AG08395 (cell line): ENCODE measurements at places on chromosomes 13 and 19.
A peak's percentile ranks its signal among the peaks of the same experiment; 100 is the strongest.

GRCh38 chr19:33950091-33950750, 153.6 kb downstream of the KCTD15 start:
- DNase-seq, result no peak

DNA sequence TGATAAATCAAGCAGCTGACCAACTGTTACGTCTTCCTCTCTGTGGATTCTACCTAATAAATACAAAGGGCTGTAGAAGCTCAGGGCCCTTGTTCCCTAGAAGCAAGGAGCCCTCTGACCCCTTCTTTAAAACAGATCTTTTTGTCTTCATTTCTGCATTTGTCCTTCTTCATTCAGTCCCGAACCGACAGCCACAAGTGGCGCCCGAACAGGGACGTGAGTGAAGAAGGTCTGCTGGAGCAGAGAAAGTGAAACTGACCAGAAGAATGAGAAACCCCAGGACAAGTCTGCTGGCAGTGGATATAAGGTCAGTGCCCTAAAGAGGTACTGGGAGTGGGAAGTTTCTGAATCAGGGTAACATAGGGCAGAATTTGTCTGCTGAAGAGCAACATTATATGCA, 13.1 kb downstream of the ZNF773 start:
- no peak for DNase-seq

DNA sequence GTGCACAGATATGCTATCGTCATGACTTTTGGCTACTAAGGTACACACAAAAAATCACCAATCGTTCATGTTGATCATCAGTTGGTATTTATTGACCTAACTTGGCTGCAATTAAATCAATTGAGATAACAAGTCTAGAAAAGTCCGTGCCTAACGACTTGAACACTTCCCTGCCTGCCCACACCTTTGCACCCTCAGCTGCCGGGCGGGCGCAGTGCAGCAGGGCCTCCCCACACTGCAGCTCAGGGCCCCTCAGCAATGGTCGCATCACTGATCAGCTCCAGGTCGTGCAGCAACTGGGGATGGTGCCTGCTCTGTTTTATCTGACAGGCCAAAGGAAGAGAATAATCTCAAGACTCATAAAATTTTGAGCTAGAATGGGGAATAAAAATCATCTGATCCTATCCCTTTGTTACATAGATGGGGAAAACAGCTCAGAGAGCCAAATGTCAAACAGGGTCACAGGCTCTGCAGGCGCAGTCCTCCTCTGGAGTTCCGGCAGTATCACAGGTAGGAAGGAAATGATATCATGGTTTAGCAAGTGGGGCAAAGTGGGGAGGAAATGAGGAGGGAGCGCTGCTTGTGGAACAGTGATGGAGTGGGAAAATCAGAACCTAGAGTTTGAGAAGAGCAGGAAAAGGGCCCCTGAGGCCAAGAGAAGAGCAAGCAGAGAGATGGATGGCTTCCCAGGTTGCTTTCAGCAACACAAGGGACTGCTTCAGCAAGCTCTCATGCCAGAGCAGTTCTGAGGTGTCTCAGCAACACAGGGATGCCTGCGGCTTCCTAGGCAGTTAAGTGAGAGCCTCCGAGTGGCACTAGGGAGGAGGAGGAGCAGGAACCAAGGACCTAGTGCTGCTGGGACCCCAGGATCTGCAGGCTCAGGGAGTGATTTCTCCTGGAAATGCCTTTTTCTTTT, 57.5 kb downstream of the SLC7A1 start:
- peak; percentile 44 for DNase-seq

DNA sequence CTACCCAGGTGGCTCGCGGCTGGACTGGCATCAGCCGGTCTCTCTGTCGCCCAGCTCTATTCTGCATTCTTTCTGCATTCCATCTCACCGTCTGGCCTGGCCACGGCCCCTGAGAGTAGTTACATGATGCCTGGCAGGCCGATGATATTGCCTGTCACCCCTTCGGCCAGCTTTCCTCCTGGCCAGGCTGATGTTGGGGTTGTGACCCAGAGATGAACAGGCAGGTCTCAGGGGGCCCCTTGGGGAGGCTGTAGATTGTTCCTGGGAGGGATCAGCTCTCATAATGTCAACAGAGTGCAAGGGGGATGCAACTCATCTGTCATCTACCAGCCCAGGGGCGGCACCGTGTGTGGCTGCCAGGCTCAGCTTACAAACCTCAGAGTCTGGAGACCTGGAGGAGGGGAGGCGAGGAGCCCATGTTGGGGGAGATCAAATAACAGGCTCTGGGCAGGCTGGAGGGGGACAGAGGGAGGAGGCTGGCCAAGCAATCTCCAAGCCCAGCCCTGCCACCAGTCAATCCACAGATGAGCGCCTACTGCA, 13.6 kb upstream of the FBXO17 start:
- peak; percentile 26 for DNase-seq

DNA sequence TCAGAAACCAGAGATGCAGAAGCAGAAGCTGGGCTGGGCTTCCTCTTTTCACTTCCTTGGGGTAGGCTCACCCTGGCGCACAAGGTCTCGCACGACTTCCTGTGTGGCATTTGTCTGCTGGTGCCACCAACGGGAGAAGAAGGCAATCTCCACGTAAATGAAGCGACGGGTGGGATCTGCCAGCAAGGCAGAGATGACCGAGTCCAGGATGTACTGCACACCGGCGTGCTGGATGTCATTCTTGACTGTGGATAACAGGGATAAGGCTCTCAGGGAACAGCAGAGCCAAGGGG, 1.3 kb downstream of the MAN2B1 start:
- DNase-seq, result no peak

GRCh38 chr19:34096020-34096915, 76.0 kb upstream of the LSM14A start:
- peak; percentile 56 for DNase-seq

DNA sequence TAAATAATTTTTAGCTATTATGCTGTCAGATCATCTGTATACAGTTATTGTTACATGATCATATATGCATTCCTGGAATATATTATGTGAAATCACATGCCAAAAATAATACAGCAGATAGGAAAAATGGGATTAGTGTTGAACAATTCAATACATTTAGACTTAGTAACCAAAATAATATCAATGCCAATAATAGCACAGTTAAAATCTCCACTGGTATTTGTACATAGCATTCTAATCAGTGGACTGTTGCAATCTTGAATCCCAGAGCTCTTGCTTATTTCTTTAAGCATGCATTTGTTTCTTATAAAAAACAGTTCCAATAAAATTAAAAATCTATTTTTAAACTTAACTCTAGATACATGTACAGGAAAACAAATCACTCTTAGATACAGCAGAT, 2772.2 kb downstream of the PCDH9 start:
- DNase-seq, result no peak

GRCh38 chr13:51291341-51291740, 48.1 kb upstream of the SERPINE3 start:
- peak; percentile 30 for DNase-seq

GRCh38 chr13:76454991-76455390, 431.2 kb downstream of the KCTD12 start:
- no peak for DNase-seq

- no peak for DNase-seq
Observed at GRCh38 chr13:53411463-53411862, 382.9 kb downstream of the OLFM4 start.
